OCI-LY7 (cell line): ENCODE measurements at places on chromosomes 2 and 18.

- peak; percentile 32 for DNase-seq
These were observed 34.5 kb downstream of the PSMG2 start for GRCh38 chr18:12737243-12737902.

DNA sequence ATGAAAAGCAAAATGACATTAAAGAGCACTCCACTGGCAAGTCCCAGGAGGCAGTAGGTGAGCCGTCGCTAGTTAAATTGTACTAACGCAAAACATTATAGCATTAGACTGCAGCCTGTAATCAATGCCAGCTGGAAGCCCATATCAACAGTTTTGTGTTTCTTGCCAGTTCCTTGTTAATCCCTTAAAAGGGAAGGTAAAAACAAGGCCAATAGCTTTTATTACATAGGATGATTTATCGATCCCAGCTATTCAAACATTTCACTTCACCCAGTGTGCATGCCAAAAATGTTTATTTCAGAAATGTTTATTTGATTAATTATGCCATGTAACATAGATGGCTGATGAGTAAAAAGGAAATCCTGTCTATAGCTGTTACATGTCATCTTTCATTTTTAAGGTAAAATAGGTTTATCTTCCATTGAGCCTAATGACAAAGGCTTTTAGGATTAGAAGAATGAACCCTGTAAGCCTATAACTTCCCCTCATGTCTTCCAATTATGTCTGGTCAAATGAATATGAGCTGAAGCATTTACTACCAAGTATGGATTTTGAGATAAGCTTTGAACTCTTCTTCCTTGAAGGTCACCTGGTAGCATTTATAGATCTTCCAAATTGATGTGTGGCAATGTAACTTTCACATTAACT lies 591.2 kb downstream of the RNF144A start:
- DNase-seq: no peak

GRCh38 chr2:201420442-201421113 lies 30.7 kb downstream of the TRAK2 start:
- no peak for DNase-seq

DNA sequence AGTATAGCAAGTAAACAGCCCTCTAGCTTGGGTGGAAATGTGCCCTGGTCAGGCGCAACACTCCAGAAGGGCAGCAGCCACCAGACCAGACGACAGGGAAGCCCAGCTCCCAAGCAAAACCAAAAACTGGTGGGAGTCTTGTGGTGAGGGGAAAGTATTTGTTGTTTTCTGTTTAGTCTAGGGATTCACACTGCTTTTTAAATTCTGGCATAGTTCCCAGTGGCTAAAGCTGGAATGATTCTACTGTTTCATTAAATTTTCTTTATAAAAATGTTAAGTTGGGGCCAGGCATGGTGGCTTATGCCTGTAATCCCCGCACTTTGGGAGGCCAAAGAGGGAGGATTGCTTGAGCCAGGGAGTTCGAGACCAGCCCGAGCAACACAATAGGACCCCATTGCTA lies 38.5 kb downstream of the MERTK start:
- DNase-seq: no peak

GRCh38 chr2:238861766-238862315 lies 14.0 kb downstream of the TWIST2 start:
- no peak for DNase-seq

GRCh38 chr2:168521053-168521741 lies 65.1 kb downstream of the CERS6 start:
- no peak for DNase-seq

GRCh38 chr2:235096447-235096846 lies 144.6 kb downstream of the SH3BP4 start:
- DNase-seq: no peak

DNA sequence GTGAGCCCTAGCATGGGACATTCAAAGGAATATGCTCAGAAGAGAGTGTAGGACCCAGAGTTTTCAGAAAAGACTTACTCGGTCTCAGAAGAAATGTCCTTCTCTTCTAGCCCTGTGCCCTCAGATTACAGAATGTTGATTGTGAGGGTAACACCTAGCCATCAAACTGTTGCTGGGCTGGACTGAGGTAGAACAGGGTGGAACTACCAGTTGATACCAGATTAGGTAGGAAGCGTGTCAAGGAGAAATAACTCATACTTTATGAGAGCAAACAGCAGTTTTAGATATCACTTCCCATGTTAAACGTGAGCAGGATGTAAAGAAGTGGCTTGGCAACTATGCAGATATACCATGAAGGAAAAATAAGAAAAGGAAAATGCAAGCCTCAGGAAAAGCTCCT lies 22.8 kb downstream of the PLEKHB2 start:
- no peak for DNase-seq

GRCh38 chr18:49907346-49907929 lies 94.1 kb upstream of the ACAA2 start:
- no peak for DNase-seq

- peak; percentile 80 for DNase-seq
These were observed 598 bp upstream of the CEP68 start for GRCh38 chr2:65055422-65056214.

- no peak for DNase-seq
These were observed 60.4 kb downstream of the BIN1 start for GRCh38 chr2:127046579-127046978.

GRCh38 chr2:158004126-158004764 lies 97.4 kb upstream of the UPP2 start:
- no peak for DNase-seq

DNA sequence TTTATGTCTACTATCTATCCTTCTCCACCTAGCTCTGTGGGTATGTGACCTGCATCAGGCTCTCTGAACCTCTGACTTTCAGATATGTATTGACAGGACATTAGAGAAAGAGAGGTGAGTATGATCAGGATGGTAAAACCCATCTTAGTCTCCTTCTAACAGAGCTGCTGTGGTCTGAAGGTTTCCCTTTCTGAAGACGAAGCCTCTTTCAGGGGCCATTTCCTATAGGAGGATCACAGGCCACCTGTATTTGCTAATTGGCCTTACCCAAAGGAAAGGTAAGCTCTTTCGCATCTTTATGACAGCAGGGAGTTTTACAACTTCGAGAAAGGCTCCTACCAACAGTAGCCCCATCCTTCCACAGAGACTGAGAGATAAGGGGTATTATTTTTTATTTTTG lies 442.9 kb downstream of the KCNJ3 start:
- peak; percentile 26 for DNase-seq

DNA sequence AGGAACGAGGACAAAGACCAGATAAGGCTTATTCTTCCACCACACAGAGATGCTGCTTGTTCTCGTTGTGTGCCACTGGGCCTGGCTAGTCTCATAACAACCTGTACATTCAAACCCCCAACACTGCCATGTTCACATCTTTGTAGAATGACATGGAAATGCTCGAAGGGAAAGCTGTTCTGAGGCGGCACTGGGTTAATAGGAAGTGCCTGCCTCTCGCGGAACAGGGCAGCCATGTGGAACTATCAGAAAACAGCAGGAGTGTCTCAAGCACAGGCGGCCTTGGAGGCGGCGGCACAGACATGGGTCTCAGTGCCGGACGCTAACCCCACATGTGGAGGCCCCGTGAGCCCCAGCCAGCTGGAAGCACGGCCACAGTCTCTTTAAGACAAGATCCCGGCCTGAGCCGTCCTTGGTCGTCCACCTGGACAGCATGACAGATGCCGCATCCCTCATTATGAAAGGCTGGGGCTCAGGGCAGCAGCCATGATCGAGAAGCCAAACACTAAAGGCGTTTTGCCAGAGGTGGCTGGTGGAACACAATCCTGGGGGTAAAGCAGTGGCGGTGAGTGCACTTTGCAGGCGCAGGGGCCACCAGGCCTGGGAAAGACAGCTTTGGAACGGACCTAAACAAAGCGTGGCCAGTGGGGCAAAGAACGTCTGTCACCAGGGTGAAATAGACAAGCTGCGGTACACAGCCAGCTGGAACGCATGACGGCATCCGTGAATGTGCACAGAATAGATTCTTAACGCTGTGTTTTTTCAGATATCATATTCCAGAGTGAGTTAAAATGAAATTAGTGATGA lies 161.0 kb downstream of the HDAC4 start:
- no peak for DNase-seq

DNA sequence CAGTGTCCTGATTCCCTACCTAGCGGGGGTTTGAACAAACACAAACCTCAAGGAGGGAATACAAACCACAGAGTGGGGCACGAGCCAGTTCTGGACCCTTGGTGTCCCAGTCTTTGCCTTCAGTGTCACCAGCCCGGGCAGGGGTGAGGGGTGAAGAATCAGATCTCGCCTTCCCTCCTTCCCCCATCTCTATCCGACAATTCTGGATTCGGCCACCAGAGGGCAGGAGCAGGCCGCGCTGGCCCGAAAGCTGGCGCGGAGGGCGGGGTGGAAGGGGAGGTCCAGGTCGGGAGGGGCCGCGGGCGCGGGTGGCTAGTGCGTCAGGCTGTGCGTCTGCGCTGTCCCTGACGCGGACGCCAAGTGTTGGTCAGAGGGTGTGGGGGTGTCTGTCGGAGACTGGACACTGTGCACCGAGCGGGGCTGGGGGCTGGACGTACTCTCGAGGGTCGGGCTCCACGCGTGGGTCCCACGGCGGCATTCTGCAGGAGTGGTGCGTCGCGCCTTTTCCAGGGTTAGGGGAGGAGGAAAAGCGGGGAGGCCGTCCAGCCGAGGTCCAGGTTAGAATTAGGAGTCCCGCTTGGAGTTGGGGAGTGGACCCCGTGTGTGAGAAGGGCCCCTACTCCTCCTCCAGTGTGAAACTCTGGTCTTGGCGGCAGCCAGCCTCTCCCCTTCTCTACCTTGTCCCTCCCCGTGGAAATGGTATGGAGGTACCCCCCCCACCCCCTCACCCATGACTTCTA lies 2.9 kb upstream of the CRYBA2 start:
- peak; percentile 54 for DNase-seq

DNA sequence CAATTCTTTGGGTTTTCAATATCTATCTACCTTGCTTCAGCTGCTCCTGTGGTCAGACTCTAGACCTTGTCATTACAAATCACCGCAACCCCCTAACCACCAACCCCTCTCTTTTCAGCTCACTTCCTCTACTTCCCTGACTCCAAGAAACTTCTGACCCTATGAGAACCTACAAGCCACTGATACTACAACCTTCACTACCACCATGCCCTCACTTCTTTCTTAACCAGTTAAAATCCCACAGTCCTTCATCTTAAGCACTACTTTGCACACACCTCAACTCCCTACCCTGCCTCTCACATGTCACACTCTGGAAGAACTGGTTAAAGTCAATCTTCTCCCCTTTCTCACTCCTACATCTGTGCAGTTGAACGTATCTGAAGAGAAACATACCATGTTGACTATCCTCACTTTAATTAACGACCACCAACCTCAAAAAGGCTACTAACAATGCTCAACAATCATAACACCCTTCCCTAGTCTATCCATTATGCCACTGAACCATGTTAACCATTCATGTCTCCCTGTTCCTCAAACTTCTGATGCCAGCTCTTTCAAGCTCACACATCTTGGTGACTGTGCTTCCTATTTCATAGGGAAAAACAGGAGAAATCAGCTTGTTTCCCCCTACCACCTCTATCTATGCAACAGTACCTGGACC lies 12.6 kb downstream of the EIF2AK3 start:
- no peak for DNase-seq

GRCh38 chr2:42755191-42755880 lies 8.6 kb downstream of the OXER1 start:
- no peak for DNase-seq

- no peak for DNase-seq
These were observed 44.3 kb upstream of the KCNG2 start for GRCh38 chr18:79753391-79753851.

DNA sequence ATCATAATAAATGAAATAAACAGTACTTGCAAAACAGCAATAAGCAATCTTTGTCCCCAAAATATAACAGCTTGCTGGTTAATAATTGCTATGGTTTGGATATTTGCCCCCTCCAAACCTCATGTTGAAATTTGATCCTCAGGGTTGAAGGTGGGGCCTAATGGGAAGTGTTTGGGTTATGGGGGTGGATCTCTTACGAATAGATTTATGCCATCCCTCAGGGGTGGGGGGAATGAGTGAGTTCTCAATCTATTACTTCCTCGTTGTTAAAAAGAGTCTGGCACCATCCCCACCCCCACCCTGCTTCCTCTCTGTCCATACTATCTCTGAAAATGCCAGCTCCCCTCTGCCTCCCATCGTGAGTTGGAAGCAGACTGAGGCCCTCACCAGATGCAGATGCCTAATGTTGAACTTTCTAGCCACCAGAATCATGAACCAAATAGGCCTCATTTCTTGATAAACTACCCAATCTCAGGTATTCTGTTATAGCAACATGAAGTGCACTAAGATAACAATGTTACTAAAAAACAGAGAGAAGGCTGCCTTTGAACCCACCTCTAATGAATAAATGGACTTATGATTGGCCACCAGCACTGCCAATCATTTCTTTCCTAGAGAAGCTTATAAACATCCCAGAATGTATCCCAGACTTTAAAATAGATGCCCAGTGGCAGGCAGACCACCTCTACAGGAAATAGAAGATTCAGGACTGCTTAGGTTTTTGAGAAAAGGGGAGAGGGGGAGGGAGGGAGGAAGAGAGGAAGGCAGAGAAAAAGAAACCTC lies 90.1 kb downstream of the ALPK2 start:
- DNase-seq: no peak

DNA sequence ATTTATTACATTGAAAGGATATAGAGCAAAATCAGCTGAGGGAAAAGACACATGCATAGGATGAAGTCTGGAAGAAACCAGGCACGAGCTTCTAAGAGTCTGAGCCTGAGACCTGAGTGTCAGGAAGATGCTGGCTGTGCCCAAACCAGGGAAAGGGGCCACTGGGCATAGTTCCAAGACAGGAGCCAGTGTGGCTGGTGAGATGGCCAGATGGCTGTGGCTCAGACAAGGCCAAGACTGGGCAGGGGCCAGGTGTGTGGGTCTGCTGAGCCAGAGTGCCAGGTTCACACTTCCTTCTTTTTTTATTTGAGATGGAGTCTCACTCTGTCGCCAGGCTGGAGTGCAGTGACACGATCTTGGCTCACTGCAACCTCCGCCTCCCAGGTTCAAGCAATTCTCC lies 95.5 kb upstream of the ATG16L1 start:
- DNase-seq: no peak

DNA sequence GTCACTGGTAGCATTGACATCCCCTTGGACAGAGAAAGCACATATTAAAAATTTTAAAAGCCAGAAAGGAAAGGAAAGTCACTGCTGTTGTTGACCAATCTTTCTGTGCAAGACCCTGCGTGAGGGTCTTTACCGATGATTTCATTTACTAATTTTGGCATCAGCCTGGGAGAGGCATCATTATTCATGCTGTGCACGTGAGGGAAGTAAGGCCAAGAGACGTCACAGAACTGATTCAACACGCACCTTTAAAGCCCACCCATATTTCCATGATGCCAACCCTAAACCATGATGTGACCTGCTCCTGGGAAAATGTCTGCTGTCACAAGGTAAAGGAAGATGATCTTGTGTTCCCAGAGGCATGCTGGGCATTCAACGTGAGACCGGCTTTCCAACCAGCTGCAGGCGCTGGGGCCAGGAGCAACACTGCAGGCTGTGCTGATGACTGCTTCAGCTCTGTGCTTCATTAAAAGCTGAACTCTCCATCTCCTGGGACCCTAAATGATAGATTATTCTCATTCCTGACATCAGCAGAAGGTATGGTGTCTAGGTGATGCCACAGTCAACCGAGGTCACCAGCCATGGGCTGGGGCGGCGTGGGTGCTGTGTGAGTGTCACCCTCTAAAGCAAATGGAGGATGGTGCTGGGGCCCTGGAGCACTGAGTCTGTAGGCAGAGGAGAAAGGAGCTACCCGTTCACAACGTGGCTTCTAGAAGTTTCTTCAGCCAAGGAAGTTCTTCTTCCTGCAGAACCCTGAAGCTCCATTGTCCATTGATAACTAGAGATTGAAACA lies 53.9 kb downstream of the TMEM18 start:
- no peak for DNase-seq

- DNase-seq: no peak
These were observed 580 bp downstream of the TMEM163 start for GRCh38 chr2:134718023-134718816.

- DNase-seq: no peak
These were observed 22.6 kb upstream of the ICOS start for GRCh38 chr2:203913947-203914346.
